Hematopoietic multipotent progenitor cell treated with erythropoietin and hydrocortisone succinate and interleukin-3 and kit ligand, for 8 days (in vitro differentiated cells): ENCODE measurements at places on chromosomes 3 and 15.

- no peak for DNase-seq
Measured at GRCh38 chr3:114557791-114558190, 264.0 kb downstream of the TIGIT start.

GRCh38 chr3:184786280-184786941, 25.6 kb upstream of the VPS8 start:
- DNase-seq, result peak; percentile 7

- DNase-seq, result no peak
Measured at GRCh38 chr3:171384101-171384891, 75.9 kb downstream of the TNIK start.

GRCh38 chr3:111956995-111957734, 21.7 kb upstream of the ABHD10 start:
- DNase-seq, result no peak

DNA sequence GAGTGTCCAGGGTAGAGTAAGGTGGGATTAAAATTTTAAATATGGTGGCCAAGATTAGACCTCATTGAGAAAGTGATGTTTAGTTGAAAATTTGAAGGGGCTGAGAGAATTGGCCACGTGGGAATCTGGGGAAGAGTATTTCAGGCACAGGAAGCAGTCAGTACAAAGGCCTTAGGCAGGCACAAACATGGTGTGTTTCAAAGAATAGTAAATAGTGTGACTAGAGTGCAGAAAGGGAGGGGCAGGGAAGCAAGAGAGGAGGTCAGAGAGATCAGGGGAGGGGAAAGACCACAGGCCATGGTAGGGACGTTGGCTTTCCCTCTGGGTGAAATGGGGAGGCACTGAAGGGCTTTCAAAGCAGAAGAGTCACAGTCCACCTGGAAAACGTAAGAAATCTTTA, 36.6 kb upstream of the POMGNT2 start:
- DNase-seq, result no peak

- no peak for DNase-seq
Measured at GRCh38 chr15:28932361-28932760, 46.6 kb downstream of the APBA2 start.

DNA sequence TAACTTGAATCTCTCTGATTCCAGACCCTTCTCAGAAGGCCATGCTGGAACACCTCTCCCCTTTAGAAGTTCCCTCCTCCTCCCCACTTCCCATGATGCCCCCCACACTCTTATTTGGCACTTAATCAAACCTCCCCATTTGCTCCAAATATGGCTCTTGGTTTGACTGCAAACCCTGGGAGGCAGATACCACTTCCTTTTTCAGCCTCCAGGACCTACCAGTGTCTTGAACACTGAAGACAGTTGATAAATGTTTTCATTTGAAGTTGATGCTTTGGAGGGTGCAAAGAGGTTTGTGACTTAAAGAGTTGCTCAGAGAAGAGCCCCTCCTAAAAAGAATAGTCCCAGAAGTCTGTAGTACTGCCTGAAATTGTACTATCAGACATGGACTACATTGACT, 61.5 kb downstream of the SEMA5B start:
- no peak for DNase-seq
